SK-N-SH (cell line): ENCODE measurements at places on chromosomes 11 and 22. TPM values are rescaled to one million over a fixed set of nuclear protein-coding genes. Genes with fewer than 3 reads are reported as not detected.

GRCh38 chr11:20122131-20122530 is 38.1 kb downstream of the DBX1 start:
- no peak for DNase-seq

- DNase-seq = no peak
These were observed 55.9 kb upstream of the DRD2 start for GRCh38 chr11:113531083-113531482.

GRCh38 chr11:69153661-69154060 is 2.1 kb upstream of the SMIM38 start:
- DNase-seq = no peak

DNA sequence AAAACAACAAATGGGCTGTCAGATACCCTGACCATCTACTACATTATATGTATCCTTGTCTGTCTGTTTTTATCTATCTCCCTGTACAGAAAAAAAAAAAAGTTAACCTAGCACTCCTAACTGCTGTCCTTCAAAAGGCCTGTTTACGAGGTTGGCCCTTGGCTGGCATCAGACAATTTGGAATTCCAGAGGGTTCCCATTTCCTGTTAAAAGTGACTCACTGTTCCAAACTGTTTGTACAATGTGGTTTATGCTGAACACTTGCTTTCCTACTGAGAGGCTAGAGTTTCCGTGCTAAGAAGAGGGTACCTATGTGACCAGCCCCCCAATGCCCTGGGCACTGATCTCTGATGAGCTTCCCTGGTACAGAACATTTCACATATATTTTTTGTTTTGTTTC is 65.9 kb upstream of the HMGXB4 start:
- DNase-seq = no peak

- DNase-seq = no peak
These were observed 16.5 kb upstream of the DGKZ start for GRCh38 chr11:46330563-46331281.

DNA sequence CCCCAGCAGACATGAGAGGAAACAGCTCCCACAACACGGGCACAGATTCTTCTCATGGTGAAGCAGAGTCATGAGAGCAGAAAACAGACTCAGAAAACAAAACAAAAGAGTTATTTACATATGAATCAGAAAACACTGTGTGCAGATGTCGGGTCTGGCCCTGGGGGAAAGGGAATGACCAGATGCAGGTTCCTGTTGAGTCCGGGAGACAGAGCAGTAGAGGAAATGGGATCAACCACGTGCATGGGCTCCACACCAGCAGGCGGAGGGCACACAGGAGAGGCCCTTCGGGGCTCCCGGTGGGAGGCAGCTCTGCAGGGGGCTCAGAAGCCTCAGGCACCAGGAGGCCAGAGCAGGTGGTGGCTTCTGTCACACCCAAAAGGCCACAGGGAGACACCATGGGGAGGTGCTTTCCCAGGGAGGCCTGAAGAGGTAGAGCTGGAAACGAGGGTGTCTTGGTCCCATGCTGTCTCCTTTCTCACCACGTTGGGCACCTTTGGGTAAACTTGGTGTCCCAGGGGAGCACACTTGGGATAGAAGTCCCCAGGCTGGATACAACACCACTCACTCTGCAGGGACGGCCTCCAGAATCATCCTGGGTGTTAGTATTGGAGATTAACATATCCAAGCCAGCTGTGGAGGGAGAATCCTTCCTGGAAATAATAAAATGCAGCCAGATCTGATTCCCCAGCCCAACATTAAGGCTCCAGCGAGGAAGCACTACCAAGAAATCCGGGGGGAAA is 764.7 kb downstream of the BRD1 start:
- DNase-seq = no peak

DNA sequence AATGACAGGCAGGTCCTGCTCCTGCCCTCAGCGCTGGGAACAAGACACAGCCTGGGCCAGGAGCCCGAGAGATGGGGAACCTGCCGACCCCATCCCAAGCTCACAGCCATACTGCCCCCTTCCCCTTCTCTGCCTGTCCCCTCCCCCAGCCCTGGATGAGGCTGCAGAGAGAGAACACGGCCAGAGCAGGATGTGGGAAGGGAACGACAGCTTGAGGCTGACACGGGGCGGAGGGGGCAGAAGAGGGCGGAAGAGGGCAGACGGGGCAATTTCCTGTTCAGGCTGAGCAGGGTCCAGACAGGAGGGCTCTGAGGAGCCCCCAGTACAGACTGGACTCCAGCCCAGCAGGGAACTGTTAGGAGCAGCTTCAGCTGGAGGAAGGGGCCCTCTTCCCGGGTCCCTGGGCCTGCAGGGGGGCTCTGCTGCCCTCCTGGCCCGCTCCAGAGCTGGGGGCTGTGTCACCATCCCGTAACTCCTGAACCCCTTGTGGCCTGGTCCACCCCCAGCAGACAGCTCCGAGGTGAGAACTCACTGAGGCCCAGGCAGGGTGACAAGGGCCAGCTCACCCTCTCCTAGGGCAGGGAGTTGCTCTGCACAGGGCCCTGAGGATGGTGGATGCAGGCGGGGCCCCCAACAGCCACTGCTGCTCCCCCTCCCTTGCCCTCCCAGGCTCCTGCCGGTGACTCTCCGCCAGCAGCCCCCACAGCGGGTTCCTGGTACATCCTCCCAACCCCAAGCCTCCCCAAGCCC is 5.7 kb downstream of the CTSD start:
- DNase-seq = no peak

DNA sequence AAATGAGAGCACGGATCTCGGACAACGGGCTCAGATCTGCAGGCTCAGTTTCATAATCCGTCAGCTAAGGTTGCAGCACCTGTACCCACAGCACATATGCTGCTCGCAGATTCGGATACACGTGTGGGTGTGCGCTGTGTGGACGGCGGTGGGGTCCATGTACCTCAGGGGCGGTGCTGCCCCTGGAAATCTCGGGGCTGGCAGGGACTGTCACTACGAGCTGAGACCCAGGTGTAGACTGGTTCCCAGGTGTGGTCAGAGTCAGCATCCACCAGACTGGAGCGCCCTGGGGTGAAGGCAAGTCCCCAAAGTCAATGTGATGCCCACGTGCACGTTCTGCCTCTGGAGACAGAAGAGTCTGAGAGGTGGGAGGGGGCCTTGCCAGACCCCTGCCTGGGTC is 989.3 kb downstream of the BRD1 start:
- DNase-seq = no peak

Gene CASP5
- polyA plus RNA-seq = not detected in 2 replicates

Gene OR52I2
- polyA plus RNA-seq = not detected in 2 replicates

Gene MMP3
- polyA plus RNA-seq = 39.3 and 48.4 TPM in 2 replicates

Gene C11orf87
- polyA plus RNA-seq = 0.36 and 0.49 TPM in 2 replicates

Gene MYEOV
- 3.0 and 3.6 TPM in 2 replicates for polyA plus RNA-seq
